ENCODE measurements at places on chromosomes 2 and 18.

DNA sequence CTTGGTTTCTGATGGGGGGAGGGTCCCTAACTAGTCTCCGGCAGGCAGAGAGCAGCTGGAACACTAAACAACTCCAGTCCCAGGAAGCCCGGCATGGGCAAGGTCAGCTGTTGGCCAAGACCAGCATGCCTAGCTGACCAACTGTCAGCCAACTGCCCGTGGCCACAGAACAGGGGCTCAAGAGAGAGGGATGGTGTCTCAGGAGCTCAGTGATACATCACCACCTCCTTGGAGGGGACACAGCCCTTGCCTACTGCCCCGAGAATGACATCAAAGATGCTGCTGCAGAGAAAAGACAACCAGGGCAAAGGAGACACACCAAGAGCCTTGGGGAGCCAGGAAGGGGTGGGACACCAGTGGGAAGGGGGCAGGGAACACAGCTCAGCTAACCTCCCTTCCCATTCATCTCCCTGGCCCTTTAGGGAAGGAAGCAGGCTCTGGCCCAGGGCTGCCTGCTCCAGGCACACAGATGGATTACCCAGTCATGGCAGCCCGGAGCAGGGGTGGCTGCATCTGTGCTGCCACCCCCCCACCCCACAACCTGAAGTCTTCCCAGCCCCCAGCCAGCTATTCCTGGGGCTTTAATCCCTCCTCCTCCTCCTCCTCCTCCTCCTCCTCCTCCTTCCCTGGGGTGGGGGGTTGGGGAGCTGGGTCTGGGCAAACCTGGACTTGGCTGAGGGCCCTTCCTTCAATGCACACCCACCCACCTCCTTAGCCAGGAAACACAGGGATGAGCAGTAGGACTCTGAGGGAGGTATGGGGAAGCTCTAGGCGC lies 1.9 kb downstream of the BIN1 start:
- H3K27ac ChIP-seq, result no peak overlapping the region
- peaks cover 7% of the 10 kb centered on the region for H3K4me1 ChIP-seq
- H3K27me3 ChIP-seq, result peaks cover 39% of the 10 kb centered on the region
- no peak for DNase-seq
- H3K4me3 ChIP-seq, result peak overlapping the region; percentile 36

GRCh38 chr2:235920216-235920865 lies 247.8 kb downstream of the GBX2 start:
- no peaks in the 10 kb centered on the region for H3K27me3 ChIP-seq
- H3K27ac ChIP-seq, result no peak overlapping the region
- no peaks in the 10 kb centered on the region for H3K36me3 ChIP-seq

- H3K4me1 ChIP-seq, result no peaks in the 10 kb centered on the region
- no peak overlapping the region for H3K4me3 ChIP-seq
- H3K27me3 ChIP-seq, result no peaks in the 10 kb centered on the region
- no peak overlapping the region for H3K27ac ChIP-seq
- no peak for DNase-seq
- H3K36me3 ChIP-seq, result no peaks in the 10 kb centered on the region
Observed at GRCh38 chr2:104049981-104050380, 803.9 kb upstream of the POU3F3 start.

- DNase-seq, result no peak
- no peaks in the 10 kb centered on the region for H3K27me3 ChIP-seq
- no peaks in the 10 kb centered on the region for H3K36me3 ChIP-seq
- no peak overlapping the region for H3K27ac ChIP-seq
Observed at GRCh38 chr18:8942909-8943545, 159.5 kb upstream of the NDUFV2 start.

DNA sequence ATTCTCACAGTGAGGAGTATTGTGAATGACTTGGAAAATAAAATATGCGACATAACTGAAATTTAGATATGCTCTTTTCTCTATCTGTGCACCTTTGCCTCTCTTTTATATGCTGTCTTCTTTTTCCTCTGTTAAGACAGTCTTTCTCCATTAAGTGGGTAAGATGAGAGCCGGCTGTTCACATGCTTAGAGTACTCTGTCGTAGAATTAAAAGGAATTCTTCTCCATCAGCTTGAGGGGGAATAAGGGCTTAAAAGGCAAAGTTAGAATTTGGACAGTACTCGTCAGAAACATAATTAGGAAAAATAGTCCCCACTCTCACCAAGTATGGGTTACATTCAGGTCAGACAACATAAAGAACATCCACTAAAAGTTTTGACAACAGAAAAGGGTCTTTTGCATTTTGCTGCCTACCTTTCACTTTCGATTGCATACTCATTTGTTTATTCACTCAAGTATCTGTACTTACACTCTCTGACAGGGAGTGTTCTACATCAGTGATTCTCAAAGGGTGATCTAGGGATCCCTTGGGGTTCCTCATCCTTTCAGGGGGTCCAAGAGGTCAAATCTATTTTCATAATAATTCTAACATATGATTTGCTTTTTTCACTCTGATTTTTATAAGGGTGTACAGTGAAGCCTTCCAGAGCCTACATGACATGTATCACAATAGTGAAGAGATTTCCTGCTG lies 48.0 kb downstream of the ARHGAP15 start:
- H3K4me3 ChIP-seq, result peak overlapping the region; percentile 73
- H3K27me3 ChIP-seq, result no peaks in the 10 kb centered on the region
- H3K4me1 ChIP-seq, result peaks cover 44% of the 10 kb centered on the region
- no peak for DNase-seq
- H3K27ac ChIP-seq, result peak overlapping the region; percentile 86

GRCh38 chr18:12552879-12553242 lies 105.0 kb downstream of the SPIRE1 start:
- H3K4me3 ChIP-seq, result no peak overlapping the region
- H3K27me3 ChIP-seq, result peaks cover 2% of the 10 kb centered on the region
- DNase-seq, result no peak
- peaks cover 13% of the 10 kb centered on the region for H3K36me3 ChIP-seq
- H3K4me1 ChIP-seq, result peaks cover 2% of the 10 kb centered on the region
- no peak overlapping the region for H3K27ac ChIP-seq

DNA sequence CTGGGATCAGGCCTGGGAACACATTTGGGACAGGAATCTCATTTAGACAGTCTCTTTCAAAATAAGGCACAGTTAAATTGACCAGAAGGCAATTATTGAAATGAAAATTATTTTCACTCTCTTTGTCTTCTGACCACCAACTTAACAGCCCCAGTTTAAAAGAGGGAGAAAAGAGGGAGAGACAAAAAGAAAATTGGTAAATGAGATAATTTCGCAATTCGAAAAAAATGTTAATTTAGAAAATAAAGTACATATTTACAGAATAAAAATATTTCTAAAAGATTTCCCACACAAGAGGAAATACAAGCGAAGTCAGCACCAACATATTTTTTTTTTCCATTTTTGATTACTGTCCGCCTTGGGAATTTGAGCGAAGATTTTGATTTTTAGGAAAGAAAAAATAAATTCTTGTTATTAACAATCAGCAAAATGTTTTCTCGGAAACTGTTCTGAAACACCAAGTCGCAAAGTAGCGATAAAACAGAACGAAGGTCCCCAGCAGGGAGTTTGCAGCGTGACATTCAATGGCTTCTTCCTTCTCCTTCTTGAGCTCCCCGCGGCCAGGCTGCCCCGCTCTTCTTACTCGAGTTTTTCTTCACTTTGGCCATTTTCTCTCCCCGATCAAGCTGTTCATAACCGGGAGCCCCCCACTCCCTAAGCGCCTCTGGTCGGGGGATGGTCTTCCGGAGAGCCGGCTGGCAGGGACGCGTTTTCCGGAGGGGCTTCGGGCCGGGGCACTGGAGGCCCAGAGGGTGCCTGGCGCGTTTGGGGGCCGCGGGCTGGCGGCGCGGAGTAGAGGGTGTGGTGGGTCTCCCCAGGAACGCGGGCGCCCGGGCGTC lies 5.0 kb downstream of the SP9 start:
- H3K4me3 ChIP-seq, result peak overlapping the region; percentile 29
- peaks cover 33% of the 10 kb centered on the region for H3K4me1 ChIP-seq
- H3K36me3 ChIP-seq, result no peaks in the 10 kb centered on the region

DNA sequence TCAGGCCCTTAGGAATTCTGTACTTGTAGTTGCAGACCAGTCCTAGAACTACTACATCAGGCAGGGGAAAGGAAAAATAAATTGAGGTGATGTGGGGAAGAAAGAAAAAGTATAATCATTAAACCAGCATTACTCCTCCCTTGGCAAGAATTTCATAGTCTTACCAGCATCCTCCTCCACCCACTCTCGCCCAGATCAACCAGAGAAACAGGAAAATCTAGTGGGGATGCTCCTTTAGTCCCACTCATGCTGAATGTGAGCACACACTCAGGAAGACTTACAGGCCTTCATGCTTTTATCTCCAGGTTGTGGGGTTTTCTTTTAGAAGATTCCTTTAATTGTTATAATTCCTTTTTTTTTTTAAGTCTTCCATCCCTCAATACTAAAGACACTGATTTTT lies 129.3 kb upstream of the CCDC150 start:
- H3K4me1 ChIP-seq, result no peaks in the 10 kb centered on the region
- H3K36me3 ChIP-seq, result no peaks in the 10 kb centered on the region
- peaks cover 18% of the 10 kb centered on the region for H3K27me3 ChIP-seq
- H3K4me3 ChIP-seq, result no peak overlapping the region

DNA sequence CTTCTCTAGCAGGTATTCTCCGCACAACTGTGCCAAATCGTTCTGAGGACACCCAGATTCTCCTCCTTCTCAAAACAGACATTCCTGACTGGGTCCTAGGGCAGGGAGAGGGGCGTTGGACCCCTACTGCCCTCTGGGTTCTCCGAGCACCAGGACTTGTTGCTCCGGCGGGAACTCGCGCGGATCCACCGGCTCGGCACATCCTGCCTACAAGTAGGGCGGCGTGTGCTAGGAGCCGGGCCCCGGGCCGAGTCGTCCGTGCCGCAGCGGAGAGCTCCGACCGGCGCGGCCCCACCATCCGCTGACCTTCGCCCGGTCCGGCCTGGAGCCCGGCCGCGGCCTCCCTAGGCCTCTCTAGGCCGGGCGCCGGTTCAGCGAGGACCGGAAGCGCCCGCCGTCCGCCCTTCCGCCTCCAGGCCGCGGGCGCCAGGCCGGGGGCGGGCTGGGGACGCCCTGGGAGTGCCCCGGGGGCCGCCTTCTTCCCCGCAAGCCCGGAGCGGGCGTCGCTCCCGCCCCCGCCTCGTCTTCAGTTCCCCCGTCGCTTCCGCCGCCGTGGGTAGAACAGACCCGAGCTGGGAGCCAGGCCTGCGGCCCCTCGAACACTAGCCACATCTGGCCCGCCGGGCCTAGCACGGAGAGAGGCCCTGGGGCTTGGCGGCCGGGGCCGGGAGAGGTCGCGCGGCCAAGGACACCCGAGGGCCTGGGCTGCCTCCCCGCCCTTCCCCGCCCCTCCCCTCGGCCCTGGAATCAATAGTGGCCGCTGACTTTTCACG lies 7.6 kb upstream of the ONECUT2 start:
- peaks cover 6% of the 10 kb centered on the region for H3K4me1 ChIP-seq
- H3K36me3 ChIP-seq, result peaks cover 2% of the 10 kb centered on the region
- H3K27me3 ChIP-seq, result peaks cover 56% of the 10 kb centered on the region
- no peak for DNase-seq
- H3K27ac ChIP-seq, result no peak overlapping the region

GRCh38 chr2:1652034-1652790 lies 92.1 kb downstream of the PXDN start:
- H3K4me3 ChIP-seq, result no peak overlapping the region
- H3K27me3 ChIP-seq, result no peaks in the 10 kb centered on the region
- no peak for DNase-seq
- H3K27ac ChIP-seq, result no peak overlapping the region
- no peaks in the 10 kb centered on the region for H3K4me1 ChIP-seq
- H3K36me3 ChIP-seq, result no peaks in the 10 kb centered on the region

DNA sequence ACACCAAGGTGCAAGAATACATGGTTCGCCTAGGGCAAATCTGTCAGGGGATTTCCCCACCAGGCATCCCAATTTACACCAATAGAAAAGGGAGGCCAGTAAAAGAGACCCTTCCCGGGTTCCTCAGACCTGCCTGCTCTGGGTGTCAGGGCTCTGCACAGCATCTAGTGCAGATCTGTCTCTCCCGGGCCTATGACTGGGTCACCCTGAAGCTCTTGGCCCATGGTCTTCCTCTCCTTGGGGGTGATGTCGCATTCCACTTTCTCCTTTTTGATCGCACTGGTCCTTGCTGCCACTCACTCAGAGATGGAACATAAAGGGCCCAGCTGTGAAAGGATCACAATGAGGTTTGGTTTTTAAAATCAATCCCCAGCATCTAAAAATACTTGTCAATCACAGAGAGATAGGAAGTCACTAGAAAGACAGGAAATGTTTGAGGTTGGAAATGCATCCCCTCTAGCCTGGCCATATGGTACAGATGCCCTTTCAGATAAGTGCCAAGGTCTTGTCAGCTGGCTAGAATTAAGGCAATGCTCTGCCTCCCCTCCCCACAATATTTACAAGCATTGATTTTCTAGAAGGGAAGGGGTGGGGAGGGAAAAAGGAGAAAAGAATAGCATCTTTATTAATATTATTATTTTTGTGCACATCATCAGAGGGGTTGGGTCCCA lies 34.9 kb upstream of the AFTPH start:
- H3K36me3 ChIP-seq, result no peaks in the 10 kb centered on the region
- no peak overlapping the region for H3K27ac ChIP-seq
- peaks cover 43% of the 10 kb centered on the region for H3K27me3 ChIP-seq
- H3K4me1 ChIP-seq, result peaks cover 20% of the 10 kb centered on the region
- DNase-seq, result no peak

DNA sequence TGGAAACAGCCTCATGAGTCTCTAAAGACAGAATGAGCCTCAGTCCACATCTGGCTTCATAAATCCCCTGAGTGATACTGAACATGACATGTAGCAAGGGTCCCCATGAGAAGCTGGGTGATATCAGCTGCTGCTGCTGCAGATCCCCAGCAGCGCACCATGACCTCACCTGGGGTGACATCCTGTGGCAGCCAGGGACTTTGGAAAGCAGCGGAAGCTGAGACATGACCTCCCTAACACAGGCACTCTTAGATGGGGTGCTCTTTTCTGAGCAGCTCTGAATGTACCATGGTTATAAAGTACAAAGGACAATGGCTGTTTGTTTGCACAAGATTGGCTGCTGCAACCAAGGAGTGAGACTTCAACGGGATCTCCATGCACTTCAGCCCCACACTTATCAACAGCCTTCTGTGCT lies 74.7 kb upstream of the TMEM200C start:
- DNase-seq, result no peak
- no peak overlapping the region for H3K4me3 ChIP-seq
- H3K27ac ChIP-seq, result no peak overlapping the region
- peaks cover 14% of the 10 kb centered on the region for H3K4me1 ChIP-seq
- peaks cover 1% of the 10 kb centered on the region for H3K27me3 ChIP-seq

- H3K27ac ChIP-seq, result peak within 1 kb of the TSS; percentile 93
- peak; percentile 94 for DNase-seq
- peaks cover 30% of the 10 kb centered on the region for H3K4me1 ChIP-seq
- peaks cover 6% of the 10 kb centered on the region for H3K36me3 ChIP-seq
- peak within 1 kb of the TSS; percentile 89 for H3K4me3 ChIP-seq
Observed at GRCh38 chr2:63588385-63589147, at the start of the genes MDH1 and WDPCP. TSS of gene MDH1 (plus strand) at chr2:63588963. CDS start at chr2:63589044, 81 bp downstream. TSS of gene WDPCP (minus strand) at chr2:63588477. CDS start at chr2:63588271, 206 bp downstream.

GRCh38 chr2:39486071-39486470 lies 49.0 kb upstream of the MAP4K3 start:
- no peak overlapping the region for H3K4me3 ChIP-seq
- peaks cover 2% of the 10 kb centered on the region for H3K36me3 ChIP-seq
- peaks cover 5% of the 10 kb centered on the region for H3K4me1 ChIP-seq
- peaks cover 33% of the 10 kb centered on the region for H3K27me3 ChIP-seq
- H3K27ac ChIP-seq, result no peak overlapping the region

All from T-helper 2 cell treated with Interferon-gamma antibody and Interleukin-4, amounts not matched to agents 5 μg/mL and 100 μg/mL, for 36 hours (primary cell).